Activated CD4-positive, alpha-beta memory T cell treated with anti-CD3 and anti-CD28 coated beads, Interleukin-2, amount 10 ng/mL, durations not matched to agents 7 days and 5 days (primary cell): ENCODE measurements at places on chromosomes 16 and 17. TPM values are rescaled to one million over a fixed set of nuclear protein-coding genes. Genes with fewer than 3 reads are reported as not detected.

The KRT20 gene
- not detected for total RNA-seq

The YBX2 gene
- 1.6 TPM for total RNA-seq

- H3K4me3 ChIP-seq: no peak overlapping the region
- H3K4me1 ChIP-seq: peaks cover 10% of the 10 kb centered on the region
- no peak overlapping the region for H3K27ac ChIP-seq
- no peaks in the 10 kb centered on the region for H3K36me3 ChIP-seq
Observed at GRCh38 chr17:39212841-39213480, 12.8 kb downstream of the STAC2 start.

GRCh38 chr17:51441431-51441830 is 181.1 kb downstream of the UTP18 start:
- H3K4me1 ChIP-seq: peaks cover 38% of the 10 kb centered on the region
- no peak overlapping the region for H3K4me3 ChIP-seq
- peaks cover 7% of the 10 kb centered on the region for H3K36me3 ChIP-seq
- no peak for DNase-seq

The RMI2 gene
- 46.6 TPM for total RNA-seq

The ABCA3 gene
- 8.7 TPM for total RNA-seq

DNA sequence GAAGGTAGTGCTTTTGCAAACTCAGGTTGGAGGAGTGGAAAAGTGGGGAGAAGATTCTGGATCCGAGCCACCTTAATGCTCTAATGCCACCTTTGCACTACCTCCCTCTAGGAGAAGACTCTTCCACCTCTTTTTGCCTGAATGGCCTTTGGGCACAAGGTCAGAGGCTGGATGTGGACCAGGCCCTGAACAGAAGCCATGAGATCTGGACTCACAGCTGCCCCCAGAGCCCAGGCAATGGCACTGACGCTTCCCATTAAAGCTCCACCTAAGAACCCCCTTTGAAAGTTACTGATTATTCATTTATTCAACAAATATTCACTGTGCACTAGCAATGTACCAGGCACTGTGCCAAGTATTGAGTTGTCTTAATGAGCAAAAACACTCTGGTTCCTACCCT is 3.2 kb downstream of the SHBG start:
- no peak overlapping the region for H3K27ac ChIP-seq
- DNase-seq: no peak
- no peak overlapping the region for H3K4me3 ChIP-seq
- peaks cover 2% of the 10 kb centered on the region for H3K4me1 ChIP-seq

DNA sequence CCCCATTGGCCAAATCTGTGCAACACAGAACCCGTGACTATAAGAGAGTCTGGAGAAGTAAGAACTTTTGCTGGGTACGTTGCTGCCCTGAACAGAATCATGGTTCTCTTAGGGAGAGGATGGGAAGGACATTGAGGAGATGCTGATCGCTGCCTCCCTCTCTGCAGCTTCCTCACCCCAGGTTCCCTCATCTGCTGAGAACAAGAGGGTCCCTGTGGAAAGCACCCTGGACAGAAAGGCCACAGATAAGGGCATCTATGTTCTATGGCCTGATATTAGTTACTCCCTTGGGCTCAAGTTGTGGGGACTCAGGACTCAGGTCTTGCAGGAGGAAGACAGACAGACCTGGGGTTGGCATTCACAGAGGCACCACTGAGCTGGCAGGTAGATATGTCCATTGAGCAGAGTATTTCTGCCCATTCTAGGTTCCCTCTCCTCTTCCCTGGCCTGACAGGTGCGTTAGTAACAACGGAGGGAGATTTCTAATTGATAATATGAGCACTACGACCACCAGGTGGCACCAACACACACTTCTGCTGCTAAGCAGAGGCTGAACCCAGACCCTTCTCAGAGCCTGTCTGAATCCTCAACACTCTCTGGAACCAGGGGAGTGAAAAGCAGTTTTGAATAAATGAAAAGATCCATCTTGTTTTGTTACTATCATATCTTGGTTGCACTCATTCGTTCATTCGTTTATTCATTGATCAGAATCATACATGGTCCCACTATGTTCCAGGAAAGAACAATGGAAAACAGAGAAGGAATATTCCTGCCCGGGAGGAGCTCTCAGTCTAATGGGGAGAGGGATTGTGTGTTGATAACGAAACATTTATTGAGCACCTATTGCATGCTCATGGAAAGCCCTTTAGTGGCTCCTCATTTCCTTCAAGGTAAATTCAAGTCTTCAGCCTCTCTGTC is 56.4 kb downstream of the SLC6A2 start:
- no peak overlapping the region for H3K27ac ChIP-seq
- peak; percentile 61 for DNase-seq
- H3K27me3 ChIP-seq: peaks cover 11% of the 10 kb centered on the region

DNA sequence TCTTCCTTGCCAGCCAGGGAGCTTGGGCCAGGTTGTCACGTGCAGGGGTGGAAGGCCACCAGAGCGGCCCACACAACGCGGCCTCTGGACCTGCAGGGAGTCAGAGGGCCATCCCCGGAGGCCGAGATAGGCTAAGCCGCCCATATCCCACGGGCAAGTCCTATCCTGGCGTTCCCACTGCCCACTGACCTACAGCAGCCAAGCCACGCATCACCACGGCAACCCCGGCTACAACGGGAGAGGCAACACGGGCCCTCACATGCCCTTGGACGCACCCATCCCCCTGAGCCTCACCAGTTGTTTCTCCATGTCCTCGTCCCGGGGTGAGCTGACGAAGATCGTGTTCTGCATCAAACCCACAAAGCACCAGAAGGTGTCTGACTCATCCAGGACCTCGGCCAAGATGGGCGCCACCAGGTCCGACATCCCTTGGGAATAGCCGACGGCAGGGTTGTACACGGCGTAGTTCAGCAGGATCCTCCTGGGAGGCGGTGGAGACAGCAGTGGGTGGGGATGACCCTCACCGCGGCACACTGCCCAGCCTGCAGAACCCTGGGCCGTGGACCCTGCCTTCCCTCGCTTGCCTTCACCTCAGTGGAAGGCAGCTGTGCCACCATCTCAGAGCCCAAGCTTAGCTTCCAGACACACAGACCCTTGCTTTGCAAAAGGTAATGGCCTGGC is 88.2 kb downstream of the TBC1D16 start:
- DNase-seq: no peak
- no peak overlapping the region for H3K4me3 ChIP-seq
- peaks cover 8% of the 10 kb centered on the region for H3K4me1 ChIP-seq
- no peak overlapping the region for H3K27ac ChIP-seq
- no peaks in the 10 kb centered on the region for H3K27me3 ChIP-seq

The SEZ6L2 gene
- 0.08 TPM for total RNA-seq

DNA sequence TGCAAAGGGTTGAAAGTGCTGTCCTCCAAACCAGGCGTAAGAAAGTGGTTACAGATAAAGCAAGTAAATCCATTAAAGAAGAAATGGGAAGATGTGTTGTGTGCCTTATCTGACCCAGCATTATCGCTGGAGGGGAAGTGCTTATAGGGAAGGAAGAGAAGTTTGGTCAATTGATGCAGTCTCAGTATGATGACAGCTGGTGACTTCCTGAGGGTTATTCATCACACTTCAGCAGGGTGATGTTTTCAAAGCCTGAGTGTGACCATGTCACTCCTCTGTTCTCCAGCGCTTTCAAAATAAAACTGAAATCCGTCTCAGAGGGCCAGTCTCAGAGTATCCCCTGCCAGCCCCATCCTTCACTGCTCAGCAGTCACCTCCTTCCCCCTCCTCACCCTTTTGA is 505.4 kb upstream of the RBFOX1 start:
- H3K4me3 ChIP-seq: no peak overlapping the region
- no peak for DNase-seq
- no peaks in the 10 kb centered on the region for H3K27me3 ChIP-seq
- H3K27ac ChIP-seq: no peak overlapping the region

The NACA2 gene
- not detected for total RNA-seq

The CBFA2T3 gene
- total RNA-seq: not detected

GRCh38 chr17:33874617-33875060 is 380.4 kb upstream of the CCL2 start:
- no peak for DNase-seq
- peaks cover 13% of the 10 kb centered on the region for H3K27me3 ChIP-seq
- H3K4me3 ChIP-seq: no peak overlapping the region

The WSCD1 gene
- not detected for total RNA-seq

- no peak overlapping the region for H3K27ac ChIP-seq
- H3K4me1 ChIP-seq: peaks cover 17% of the 10 kb centered on the region
- no peak for DNase-seq
- no peak overlapping the region for H3K4me3 ChIP-seq
- peaks cover 13% of the 10 kb centered on the region for H3K27me3 ChIP-seq
Observed at GRCh38 chr16:2782583-2783351, 4.6 kb downstream of the PRSS33 start.

The GSG1L gene
- 0.55 TPM for total RNA-seq

- no peaks in the 10 kb centered on the region for H3K36me3 ChIP-seq
- no peaks in the 10 kb centered on the region for H3K4me1 ChIP-seq
- H3K27ac ChIP-seq: no peak overlapping the region
- no peak overlapping the region for H3K4me3 ChIP-seq
- peaks cover 2% of the 10 kb centered on the region for H3K27me3 ChIP-seq
- peak; percentile 64 for DNase-seq
Observed at GRCh38 chr17:38333635-38334295, 10.0 kb downstream of the GPR179 start.

DNA sequence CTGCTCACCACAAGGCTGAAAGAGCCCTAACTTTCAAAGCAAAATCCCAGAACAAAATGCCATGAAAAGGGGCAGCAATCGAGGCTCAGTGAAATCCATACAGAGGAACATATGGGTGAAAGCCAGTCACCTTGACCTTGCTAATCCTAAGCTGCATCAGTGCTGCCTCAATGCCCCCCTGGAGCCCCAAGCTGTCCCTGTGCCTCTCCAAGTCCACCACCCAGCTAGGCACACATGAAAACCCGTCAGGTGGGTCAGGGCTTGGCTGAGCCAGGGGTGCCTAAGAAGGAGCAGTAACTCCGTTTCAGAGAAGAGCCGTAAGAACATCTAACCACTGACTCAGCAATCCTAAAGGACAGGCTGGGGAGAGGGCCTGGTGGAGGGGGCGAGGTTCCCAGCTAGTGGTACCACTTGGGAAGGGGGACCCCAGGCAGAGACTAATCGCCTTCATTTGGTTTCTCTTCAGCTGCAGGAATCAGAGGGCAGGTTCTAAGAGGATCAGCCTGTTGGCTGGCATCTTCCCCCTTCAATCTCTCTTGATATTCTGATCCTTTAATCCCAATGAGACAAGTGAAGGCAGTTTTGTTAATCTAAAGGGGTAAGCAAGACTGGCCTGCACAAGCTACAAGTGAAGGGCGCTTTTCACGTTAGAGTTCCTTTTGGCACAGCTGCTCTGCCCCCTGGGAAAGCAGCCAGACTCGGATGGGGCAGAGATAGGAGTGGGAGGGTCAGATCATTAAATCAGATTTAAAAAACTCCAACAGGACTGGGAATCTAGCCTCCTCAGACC is 7.6 kb downstream of the PITPNA start:
- DNase-seq: no peak
- H3K4me1 ChIP-seq: peaks cover 20% of the 10 kb centered on the region
- no peak overlapping the region for H3K4me3 ChIP-seq

GRCh38 chr16:13839577-13839976 is 80.4 kb upstream of the ERCC4 start:
- no peak for DNase-seq
- no peaks in the 10 kb centered on the region for H3K36me3 ChIP-seq
- no peak overlapping the region for H3K27ac ChIP-seq
- H3K4me3 ChIP-seq: no peak overlapping the region
- H3K4me1 ChIP-seq: peaks cover 1% of the 10 kb centered on the region

DNA sequence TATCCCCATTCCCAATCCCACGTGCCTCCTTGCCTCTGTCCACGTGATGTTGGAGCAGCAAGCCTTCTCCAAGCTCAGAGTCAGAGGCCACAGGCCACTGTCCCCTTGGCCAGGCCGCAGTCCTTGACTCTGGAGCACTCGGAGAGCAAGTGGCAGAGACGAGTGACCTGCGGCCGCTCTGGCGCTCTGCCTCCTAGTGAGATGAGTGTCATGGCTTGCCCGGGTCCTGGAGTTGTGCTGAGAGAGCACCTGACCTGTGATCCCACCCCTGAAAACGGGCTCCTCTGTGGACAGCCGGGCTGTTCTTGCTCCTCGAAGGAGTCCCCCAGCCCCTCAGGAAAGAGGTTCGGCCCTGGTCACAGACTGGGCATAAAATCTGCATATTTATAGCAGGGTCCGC is 10.0 kb upstream of the FASN start:
- no peak overlapping the region for H3K27ac ChIP-seq
- H3K4me1 ChIP-seq: peaks cover 45% of the 10 kb centered on the region
- DNase-seq: no peak
- no peaks in the 10 kb centered on the region for H3K27me3 ChIP-seq
- no peaks in the 10 kb centered on the region for H3K36me3 ChIP-seq

DNA sequence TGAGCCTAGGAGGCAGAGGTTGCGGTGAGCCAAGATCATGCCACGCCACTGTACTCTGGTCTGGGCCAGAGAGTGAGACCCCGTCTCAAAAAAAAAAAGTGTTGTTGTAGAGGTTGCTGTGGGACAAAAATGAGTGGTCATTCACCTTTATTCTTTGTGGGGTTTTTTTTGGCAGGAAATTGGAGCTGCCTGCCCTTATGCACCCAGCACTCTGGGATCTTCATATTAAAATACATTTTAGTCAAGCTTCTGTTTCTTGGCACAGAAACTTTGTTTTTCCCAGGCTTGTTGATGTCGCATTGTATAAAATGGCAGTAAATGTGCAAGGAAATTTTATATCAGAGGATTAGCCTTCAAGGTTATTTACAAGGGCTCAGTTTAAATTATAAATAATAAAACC is 174.3 kb downstream of the FTO start:
- H3K27ac ChIP-seq: no peak overlapping the region
- peaks cover 12% of the 10 kb centered on the region for H3K36me3 ChIP-seq
- no peaks in the 10 kb centered on the region for H3K27me3 ChIP-seq
- DNase-seq: no peak

GRCh38 chr16:3246876-3247275 is 9.6 kb downstream of the MEFV start:
- H3K4me3 ChIP-seq: no peak overlapping the region
- H3K36me3 ChIP-seq: no peaks in the 10 kb centered on the region
- DNase-seq: no peak
- H3K4me1 ChIP-seq: no peaks in the 10 kb centered on the region
- H3K27me3 ChIP-seq: no peaks in the 10 kb centered on the region

DNA sequence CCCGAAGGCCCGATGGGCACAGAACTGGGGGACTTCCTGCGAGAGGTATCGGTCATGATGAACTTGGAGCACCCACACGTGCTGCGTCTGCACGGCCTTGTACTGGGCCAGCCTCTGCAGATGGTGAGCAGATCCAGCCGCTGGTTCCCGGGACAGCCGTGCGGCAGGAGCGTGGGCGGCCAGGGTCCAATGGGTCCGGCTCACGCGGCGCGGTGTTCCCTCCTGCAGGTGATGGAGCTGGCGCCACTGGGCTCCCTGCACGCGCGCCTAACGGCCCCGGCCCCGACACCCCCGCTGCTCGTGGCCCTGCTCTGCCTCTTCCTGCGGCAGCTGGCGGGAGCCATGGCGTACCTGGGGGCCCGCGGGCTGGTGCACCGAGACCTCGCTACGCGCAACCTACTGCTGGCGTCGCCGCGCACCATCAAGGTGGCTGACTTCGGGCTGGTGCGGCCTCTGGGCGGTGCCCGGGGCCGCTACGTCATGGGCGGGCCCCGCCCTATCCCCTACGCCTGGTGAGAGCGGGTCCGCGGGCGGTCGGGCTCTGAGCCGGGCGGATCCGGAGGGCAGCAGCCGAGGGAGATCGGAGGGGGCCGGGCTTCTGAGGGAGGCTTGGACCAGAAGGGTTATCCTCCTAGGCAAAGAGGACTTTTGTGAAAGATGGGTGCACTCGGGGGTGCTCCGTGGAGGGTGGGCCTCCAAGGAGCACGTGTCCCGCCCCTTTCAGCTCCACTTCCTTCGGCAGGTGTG is 3.0 kb downstream of the TNK1 start:
- peak; percentile 82 for DNase-seq
- H3K4me1 ChIP-seq: peaks cover 9% of the 10 kb centered on the region
- peaks cover 8% of the 10 kb centered on the region for H3K36me3 ChIP-seq
- no peak overlapping the region for H3K27ac ChIP-seq

The PDK2 gene
- 19.6 TPM for total RNA-seq
